Sciatic nerve (tissue), 2 donors: ENCODE measurements at places on chromosomes 2 and 18.

GRCh38 chr2:144924827-144925226, 404.9 kb upstream of the ZEB2 start:
- no peak for DNase-seq

GRCh38 chr2:8335801-8336200, 346.1 kb upstream of the ID2 start:
- DNase-seq = no peak

DNA sequence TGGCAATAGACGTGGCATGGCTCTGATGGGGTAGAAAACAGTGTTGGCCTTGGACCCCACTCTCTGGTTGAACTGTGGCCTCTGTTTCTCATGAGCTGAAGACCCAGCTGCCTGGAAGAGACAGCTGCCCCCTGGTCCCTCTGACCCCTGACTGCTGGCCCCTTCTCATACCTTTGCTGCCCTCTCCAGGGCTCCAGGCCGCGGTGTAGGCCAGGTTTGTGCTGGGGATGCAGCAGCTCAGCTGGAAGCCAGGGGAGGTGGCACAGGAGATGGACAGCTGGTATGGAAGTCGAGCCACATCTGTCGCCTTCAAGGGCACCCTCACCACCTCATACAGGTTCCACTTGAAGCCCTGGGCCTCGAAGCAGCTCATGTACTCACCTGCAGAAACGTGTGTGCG, 31.7 kb upstream of the SELENOI start:
- DNase-seq = no peak

DNA sequence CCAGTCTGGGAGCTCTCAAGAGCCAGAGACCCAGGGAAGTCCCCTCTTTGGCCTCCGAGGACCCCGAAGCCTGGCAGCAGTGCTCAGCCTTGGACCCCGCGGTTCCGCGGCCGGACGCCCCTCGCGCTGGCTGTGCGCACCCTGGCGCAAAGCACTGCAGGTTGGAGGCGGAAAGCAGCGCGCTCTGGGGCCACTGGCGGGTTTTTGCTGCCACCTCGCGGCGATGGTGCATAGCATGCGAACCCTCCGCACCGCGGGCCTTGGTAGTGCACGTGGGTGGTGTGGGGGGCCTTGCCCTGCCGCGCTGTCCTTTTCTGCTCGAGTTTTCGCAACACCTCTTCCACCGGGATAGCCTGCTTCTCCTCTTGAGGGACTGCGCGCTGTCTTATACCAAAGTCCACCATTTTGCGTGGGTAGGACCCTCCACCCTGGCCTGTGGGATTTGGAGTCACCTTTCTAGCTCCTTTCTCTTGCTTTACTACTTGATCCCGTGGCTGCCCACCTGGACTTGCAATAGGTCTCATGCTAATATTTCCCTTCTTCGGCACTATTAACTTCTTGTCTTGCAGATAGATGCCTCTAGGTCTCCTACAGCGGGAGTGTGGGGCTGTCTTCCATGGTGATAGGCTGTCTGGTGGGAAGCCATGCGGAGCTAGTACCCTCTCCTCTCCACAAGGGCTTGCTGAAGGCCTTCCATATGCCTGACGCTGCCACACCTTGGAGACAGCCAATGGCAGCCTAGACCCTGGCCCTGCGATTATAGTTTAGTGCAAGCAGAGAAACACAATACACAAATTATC, 14.3 kb downstream of the SIX3 start:
- peak; percentile 86 for DNase-seq

DNA sequence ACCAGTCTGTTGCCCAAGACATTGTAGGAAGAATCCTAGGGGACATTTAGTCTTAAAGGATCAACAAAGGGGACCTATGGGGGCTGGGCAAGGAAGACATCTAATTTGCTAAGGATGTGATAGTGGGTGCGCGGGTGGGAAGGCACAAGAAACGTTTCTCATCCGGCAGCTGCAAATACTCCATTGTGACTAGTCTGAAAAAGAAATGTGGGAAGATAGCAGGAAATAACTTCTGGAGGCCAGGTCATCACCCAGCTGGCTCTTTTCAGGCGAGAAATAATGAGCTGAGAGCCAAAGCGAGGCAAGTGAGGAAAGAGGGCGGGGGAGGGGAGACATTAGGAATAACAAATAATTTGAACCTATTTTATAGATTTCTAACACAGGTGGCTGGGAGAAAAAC, 70.3 kb upstream of the NCK2 start:
- no peak for DNase-seq

DNA sequence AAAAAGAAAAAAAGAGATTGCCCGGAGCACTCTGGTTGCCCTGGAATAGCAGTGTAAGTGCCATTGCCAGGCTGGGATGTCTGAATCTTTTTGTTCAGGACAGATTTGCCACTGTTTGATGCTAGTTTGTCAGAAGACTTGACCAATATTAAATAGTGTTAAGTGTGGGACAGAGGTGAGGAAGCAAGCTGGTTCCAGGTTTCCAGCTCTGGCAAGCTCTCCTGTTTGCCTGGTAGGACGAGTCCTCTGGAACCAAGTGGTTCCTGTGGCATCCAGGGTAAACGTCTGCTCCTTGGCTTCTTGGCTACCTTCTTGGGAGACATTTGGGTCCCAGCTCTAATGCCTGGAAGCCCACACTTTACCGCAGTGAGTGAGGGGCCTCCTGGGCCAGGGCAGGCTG, 20.8 kb upstream of the IGFBP5 start:
- DNase-seq = no peak

DNA sequence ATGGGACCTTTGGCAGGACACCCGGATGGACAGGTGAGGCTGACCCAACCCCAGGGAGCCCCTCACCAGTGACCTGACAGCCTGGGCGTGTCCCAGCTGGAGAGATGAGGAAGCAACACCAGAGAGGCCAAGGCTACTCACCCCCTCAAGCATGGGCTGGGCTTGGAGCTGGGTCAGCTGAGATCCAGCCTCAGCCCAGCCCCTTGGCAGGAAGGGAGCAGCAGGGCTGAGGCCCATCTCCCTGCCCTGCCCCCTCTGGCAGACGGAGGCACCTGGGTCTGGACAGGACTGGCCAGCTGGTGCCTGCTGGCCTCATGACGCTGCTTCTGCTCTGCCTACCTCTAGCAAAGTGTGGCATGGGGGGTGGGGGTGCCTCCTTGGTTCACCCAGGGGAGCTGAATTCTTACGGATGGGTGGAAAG, 37.8 kb downstream of the HS6ST1 start:
- no peak for DNase-seq

- no peak for DNase-seq
These were observed 82.9 kb downstream of the CRIM1 start for GRCh38 chr2:36438449-36438977.

- no peak for DNase-seq
These were observed 29.6 kb downstream of the MREG start for GRCh38 chr2:215983581-215984351.

DNA sequence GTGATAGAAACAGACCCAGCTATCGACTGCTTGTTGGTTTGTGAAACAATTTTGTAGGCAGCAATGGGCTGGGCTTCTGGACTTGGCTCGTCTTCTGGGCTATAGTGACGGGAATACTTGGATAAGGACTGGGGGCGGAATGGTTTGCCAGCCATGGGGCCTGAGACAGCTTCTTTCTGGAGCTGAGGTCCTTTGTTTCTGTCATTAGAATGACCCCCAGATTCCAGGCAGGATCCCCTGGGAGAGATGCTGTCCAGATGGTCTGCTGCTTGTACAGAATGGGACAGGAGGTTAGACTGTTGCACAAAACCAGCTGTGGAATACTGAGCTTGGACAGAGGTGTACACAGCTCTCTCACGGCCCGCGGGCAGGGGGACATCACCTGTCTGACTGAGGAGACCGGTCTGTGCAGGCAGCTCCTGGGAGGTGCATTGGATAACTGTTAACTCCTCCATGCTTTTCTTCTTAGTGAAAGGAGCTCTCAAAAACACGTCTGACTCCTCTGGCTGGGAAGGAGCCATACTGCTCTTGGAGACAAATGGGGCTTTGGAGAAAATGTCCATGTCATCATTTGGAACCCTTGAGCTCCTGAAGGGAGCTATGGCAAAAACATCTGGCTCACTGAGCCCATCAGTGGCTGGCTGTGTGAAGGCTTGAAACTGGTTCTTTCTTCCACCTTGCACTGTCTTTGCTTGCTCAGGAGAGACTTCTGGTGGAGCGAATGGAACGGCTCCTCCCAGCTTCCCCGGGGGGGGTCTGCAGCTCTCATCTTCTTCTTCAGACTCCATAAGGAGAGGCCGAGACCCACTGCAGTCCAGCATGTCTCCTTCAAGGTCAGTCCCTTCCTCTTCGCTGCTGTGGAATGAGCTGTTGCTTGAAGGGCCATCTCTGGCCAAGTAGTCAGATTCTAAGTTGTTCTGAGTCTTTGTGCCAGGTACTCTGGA, 28.6 kb upstream of the NFU1 start:
- peak; percentile 61 for DNase-seq

DNA sequence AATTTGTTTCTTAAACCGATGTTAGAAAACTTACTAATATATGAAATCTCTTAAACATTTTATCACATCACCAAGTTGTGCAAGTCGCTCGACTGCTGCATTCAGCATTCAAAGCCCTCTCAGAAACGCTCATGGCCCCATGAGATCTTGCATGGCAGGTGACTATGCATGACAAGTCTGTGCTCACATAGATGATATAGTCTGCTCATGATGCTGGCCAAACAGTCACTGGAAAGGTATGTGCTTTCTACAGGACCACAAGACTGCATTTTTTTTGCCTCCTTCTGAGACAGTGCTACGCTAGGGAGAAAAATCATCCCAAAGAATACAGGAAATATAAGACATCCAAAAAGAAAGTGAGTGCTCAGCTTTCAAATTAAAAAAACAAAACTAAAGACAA, 98.3 kb upstream of the ZBTB14 start:
- DNase-seq = no peak

DNA sequence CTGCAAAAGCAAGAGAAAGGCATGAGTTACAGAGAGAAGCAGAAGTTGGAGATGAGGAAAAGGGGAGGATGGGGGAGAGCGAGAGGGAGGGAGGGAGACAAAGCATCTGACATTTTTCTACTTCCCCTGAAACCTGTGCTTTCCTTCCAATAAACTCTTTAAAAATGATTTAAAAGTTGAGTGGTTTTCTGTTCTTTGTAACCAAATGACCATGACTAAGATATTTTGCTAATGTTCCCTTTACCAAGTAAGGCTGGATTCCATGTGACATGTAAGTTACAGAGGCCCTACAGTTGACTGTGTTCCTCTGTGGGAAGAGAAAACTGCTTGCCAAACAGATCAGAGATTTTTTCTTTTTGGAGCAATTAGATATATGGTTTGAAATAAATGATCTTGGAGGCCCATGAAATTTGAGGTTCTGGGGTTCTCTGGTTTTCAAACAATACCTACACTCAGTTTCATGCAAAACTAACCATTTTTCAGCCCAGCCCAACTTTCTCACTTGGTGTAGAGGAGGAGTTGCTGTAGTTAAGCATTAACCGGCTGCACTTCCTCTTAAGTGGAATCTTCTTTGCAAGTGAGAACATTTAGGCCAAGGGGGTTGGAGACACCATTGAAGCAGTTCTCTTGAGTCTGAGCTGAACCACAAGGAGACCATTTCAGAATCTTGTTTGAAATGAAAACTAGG, 34.5 kb downstream of the INSIG2 start:
- no peak for DNase-seq

DNA sequence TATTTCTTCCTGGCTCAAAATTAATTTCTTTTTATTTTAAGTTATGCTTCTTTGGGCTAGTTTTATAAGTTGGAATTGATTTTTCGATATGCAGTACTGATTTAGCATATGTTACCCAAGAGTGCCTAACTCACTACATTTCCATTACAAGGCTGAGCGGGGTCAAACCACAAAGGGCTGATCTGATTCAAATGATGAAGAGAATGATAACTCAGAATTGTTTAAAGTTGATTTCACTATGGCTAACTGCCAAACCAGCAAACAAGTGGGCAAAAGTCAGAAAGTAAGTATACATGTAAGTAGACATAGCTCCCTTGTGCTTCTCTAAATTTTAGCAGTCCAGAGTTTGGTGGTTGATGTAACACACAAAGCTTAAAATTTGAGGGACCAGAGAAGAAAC, 35.6 kb downstream of the RAD51AP2 start:
- no peak for DNase-seq

GRCh38 chr2:43522177-43522576, 73.7 kb downstream of the THADA start:
- DNase-seq = no peak

DNA sequence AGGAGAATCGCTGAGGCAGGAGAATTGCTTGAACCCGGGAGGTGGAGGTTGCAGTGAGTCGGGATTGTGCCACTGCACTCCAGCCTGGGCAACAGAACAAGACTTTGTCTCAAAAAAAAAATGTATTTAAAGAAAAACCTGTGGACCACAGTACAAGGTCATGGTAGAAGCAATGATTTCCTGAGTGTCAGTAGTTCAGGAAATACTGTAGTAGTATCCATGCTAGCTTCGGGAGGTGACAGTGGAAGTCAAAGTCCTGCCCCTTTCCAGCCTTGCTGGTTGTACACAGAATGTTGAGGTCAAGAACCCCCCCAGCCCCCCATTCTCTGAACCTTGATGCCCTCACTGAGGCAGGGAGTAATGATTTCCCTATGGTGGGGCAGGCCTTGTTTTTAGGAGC, 56.6 kb downstream of the INPP4A start:
- DNase-seq = no peak

DNA sequence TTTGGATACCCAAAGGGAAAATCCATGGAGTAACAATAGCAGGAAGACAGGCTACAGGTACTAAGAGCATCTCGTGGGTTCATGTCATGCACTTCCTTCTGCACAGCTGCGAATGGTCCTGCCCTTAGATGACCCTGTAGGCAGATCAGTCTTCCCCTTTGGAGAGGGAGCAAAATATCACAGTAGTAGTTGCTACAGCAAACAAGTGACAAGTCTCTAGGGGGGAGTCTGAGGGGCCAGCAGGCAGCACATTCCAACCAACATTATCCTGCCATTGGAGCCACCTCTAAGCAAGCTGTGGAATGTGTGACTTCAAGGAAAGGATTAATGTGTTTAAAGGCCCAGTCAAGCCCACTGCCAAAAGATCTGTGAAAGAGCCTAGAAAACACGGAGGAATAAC, 273.2 kb upstream of the PARD3B start:
- DNase-seq = no peak

GRCh38 chr2:16824472-16824871, 158.8 kb upstream of the CYRIA start:
- no peak for DNase-seq

GRCh38 chr2:47087051-47087450, 68.1 kb downstream of the STPG4 start:
- peak; percentile 46 for DNase-seq

GRCh38 chr2:88596141-88596830, 31.0 kb downstream of the EIF2AK3 start:
- no peak for DNase-seq

DNA sequence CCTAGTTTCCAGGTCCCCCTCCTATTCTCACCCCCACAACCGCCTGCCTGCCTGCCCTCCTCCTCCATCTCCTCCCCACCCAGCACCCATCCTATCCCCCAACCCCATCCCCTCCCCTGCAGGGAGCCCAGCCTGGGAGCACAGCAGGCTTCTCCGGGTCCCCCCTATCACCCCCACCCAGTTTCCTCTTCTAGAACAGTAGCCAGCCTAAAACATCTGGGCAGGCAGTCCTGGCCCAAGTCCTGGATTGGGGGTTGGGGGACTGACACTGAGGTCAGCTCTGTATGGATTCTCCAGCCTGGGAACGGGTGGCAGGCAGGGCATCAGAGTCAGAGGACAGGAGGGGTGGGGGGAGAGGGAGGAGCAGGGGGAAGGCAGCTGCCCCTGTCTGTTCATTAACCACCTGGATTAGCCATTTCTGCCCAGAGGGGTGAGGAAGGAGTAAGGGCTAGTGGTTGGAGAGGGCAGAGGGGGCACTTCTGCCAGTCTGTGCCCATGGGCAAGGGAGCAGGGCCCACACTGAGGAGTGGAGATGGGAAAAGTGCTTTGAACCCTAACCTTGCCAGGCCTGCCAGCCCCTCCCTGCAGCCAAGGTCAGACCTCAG, 60.0 kb downstream of the TNS1 start:
- no peak for DNase-seq

- no peak for DNase-seq
These were observed 242.5 kb downstream of the SH3BP4 start for GRCh38 chr2:235194351-235194750.
